Activated CD4-positive, alpha-beta T cell treated with anti-CD3 and anti-CD28 coated beads for 24 hours (primary cell): ENCODE measurements at places on chromosomes 5 and 9.

DNA sequence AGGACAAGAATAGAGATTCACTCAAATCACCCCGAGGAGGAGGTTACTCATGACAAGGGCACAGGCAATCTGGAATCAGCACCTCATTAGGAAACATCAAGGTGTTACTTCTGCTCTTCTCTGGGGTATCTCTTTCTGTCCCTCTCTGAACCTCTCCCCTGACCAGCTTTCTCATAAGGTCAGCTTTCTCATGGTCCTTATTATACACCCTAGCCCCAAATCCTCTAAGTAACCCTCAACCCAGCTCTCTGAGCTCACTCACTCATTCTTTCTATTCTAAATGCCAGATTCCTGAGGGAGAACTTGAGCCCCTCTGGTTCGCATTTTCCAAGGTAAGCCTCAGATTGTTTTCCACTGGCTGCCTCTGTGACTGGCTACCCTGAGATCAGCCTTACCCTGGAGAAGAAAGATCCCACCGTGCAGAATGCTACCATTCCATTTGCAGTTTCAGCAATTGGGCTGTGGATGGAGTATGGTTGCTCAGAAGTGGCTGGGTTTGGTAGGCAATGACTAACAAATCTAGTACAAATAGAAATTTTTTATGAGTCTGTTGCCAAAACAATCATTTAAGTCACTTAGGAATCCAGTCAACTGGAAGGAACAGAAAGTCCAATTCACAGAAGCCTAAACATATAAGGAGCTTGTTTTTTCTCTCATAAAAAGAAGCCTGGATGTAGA lies 9.0 kb upstream of the TIMD4 start:
- DNase-seq = no peak

DNA sequence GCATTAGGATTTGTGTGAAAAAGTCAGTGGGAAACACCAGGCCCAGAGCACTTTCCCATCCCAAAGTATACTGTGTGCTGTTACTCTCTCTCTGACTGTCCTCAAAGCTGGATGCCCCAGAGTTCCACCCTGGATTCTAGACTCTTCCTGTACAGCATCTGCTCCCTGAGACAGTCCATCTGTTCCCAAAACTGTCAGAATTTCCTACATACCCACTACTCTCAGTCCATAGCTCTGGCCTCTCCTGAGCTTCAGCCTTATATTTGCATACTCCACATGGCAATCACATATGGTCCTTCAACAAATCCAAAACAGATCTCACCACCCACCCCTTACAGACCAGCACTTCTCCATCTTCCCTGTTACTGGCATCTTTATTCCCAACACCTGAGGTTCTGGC lies 9.5 kb downstream of the ELP1 start:
- no peak for DNase-seq

- DNase-seq = no peak
Measured at GRCh38 chr5:143576711-143577484, 173.4 kb upstream of the NR3C1 start.

- DNase-seq = no peak
Measured at GRCh38 chr5:103867857-103868598, 305.4 kb upstream of the NUDT12 start.

DNA sequence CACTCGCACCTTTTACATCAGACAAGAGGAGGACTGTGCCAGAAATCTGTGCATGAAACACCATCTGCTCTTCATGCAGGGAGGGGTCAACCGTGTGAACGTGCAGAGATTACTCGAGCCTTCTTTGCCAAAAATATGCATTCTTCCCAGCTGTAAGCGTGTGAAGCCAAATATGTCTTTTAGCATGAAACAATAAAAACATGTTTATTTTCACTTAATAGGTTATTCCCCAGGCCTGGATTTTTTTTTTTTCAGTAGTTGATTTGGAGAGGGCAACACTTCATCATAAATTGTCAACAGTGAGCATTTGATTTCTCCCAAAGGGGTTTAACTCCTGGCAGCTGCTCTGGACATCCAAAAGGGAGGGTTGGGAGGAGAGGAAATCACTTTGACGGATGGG lies 23.8 kb downstream of the PLAC8L1 start:
- DNase-seq = no peak

DNA sequence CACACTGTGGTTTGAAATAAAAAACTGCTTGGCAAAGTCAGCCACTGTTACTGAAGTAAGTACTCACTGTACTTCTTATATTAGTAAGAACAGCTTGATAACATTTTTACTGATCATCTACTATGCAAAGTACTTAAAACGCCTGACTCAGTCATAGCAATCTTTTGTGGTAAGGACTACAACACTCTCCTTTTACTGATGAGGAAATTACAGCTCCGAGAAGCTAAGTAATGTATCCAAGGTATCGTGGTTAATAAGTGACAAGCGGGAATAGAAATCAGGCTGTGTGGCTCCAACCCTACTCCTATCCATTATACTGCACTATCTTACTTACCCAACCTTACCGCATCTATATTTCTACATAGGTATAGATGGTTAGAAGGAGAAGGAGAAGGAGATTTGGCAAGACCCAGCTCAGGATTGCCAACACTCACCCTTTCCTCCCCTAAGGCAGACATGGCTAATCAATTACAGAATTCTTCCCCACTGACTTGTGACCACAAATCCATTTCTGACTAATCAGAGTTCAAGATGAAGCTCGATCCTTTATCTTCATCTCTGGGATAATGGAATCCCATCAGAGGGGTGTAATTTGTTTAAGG lies 281.4 kb downstream of the SPOCK1 start:
- DNase-seq = no peak

DNA sequence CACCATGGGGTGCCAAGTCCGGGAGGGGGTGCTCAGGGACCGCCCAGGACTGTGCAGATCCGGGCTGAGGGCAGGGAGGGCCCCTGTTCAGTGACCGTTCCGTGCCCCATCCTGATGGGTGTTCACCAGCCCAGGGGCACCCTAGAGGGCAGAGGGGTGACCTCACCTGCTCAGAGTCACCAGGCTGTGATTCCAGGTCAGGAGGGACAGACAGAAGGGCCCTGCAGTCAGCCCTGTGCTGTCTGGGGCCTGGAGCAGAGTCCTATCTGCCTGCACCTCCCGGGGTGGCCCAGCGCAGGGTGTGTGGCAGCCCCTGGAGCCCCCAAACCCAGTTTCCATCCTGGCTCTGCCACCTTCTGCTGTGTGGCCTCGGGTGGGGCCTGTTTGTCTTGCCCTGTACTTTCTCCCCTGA lies 241.9 kb downstream of the PBX3 start:
- no peak for DNase-seq
